GM12864 (cell line): ENCODE measurements at places on chromosomes 6 and 20.
A peak's percentile ranks its signal among the peaks of the same experiment; 100 is the strongest.

DNA sequence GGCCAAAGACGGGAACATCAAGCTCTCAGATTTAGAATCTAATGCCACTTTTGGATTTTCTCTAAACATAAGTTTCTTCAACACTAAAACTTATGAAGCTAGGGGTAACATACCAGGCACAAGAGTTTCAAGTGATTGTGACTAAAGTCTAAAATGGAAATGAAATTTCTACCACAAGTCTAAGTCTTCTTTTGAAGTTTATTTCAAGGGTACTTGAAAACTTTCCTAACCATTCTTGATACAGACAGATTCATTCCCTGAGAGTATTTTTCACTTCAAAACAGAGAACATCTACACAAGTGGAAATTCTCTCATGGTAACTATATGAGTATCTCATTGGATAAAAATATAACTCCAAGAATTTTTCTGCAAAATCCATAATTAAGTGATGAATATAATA, 56.2 kb downstream of the BTBD9 start:
- DNase-seq = no peak

DNA sequence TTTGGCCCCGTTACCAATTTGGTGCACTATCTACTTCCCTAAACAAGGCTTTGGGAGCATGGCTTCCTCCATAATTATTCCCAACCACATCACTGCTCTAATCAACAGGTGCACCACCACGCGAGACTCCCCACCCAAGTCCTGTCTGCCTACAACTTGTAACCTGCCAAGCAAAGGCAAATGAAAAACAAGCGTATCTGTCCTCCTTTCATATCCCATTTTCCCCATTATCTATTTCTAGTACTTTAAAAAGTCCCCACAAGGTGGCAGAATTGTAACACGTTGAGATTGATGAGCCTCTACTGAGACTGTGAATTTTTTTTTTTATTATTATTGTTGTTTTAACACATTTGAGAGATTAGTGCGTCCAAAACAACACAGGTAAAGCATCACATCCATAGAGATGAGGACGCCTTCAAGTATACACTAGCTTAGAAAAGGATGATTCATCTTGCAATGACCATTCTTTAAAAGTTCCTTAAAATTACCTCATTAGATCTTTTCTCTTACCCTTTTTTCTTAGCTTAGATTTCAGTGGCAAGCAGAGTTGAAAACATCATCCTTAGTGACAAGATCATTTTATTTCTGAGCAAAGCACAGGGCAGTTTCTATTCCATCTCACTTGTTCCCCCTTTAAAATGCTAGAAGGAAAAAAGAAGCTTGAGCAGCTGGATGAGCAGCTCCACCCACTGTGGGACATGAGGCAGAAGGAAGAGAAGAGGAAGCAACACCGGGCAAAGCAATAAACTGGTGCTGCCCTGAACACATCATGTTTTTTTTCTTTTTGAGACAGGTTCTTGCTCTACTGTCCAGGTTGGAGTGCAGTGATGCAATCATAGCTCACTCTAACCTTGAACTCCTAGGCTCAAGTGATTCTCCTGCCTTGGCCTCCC, 210.8 kb downstream of the ARHGAP18 start:
- no peak for DNase-seq

DNA sequence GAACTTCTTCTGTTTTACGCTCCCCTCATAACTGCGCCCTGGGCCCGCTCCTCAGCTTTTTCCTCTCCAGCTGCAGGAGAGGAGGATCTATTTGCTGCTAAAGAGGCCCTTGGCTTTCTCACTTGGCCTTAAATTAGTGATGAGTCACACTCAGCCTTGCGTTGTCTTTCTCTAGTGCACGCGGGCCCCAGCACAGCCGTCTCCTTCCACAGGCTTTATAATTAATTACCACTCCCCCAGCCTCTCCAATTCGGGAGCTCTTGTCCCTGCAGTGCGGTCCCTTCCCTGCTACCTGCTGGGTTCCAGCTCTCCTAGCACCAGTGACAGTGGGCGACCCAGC, 25.2 kb downstream of the PACSIN1 start:
- no peak for DNase-seq

DNA sequence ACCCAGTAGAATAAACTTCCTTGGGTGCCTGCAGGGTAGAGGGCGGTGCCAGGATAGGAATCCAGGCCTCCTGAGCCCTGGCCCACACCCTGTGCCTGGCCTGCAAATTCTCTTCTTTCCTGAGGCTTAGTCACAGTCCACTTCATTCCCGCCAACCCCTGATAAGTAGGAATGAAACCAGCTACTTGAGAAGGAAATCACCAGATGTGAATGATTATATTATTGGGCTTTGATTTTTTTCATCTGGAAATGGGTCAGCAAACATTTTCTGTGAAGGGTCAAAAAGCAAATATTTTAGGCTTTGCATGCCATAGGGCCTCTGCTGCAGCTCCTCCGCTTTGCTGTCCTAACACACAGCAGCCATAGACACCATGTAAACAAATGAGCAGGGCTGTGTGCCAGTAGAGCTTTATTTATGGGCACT, 50.2 kb downstream of the STK35 start:
- DNase-seq = no peak

DNA sequence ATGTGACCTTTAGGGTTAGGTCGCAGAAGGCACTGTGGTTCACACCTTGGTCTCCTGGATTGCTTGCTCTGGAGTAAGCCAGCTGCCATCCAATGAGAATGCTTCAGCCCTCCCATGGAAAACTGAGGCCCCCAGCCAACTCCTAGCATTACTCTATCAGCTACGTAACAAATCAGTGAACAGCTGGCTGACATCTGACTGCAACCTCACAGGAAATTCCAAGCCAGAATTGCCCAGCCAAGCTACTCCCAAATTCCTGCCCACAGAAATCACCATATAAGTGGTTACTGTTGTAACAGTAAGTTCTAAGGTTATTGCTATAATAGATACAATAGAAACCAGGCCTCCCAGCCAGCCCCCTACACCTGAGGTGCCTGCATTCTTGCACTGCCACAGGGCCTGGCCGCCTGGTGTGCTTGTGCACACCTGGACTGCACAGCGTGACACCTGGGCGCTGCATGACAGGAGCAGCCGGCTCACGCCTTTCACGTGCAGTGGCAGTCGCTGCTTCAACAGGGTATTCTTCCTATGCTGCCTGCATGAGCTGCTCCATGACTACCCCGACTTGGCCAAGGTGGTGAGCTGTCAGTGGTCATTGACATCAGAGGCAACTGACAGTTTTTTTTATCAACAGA, 429.7 kb upstream of the RUNX2 start:
- DNase-seq = no peak

DNA sequence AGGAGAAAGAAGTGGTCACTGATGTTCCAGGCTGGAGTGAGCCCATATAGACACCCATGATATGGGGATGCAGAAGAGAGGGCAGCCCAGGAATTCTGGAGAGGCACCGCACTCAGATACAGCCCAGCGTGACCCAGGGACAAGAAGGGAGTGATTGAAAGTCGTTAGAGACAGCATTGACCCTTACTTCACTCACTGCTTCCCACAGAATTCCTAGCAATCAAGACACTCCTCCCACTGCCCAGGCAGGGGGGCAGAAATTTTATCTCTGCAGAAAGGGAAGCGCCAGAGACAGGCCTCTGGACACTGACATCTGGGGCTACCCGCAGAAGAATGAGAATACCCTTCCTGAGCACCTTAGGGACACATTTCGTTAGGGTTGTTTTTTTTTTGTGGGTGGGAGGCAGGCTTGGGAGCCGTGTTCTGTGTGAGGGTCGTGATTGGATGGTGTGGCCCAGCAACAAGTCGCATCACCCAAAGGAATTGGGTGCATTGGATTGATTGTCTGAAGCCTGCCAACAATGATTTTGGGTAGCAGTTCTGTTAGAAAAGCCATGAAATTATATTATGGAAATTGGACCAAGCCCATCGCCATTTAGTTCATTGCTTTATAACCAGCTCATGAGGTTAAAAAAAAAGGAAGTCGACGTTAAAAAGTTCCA, 45.9 kb upstream of the MAP3K4 start:
- DNase-seq = no peak

DNA sequence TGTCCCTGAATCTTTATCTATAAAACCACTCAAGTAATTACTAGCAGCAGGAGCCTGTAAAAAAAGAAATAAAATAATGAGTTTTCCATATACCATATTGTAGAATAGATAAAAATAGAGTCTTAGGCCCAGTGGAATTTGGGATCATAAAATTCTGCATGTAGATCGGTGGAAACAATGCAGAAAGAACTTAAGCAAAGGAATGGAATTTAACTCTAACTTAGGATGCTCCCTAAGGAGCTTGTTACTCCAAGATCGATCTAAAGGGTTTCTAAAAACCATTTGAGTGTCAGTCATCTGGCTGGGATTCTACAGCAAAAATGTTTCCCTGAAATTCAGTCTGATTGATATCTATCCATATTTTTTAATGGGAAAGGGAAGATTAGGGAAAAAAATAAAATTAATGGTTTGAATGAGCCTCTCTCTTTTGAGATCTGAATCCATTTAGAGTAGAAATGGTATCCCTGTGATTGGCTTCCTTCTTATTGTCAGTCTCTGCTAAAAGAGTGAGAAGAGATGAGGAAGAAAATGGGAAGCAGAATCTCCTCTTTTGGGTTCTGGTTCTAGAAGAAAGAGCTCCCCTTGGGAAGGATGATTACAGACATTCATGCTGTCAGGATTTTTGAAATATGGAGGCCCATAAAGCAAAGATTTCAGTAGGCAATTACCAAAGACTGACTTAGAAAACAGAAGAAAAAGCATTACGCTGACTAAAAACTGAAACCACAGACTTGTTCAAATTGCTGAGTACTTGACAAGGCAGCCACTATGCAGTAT, 564.3 kb upstream of the MARCKS start:
- DNase-seq = peak; percentile 22

- DNase-seq = no peak
Measured at GRCh38 chr6:55782275-55782674, 93.1 kb downstream of the BMP5 start.

DNA sequence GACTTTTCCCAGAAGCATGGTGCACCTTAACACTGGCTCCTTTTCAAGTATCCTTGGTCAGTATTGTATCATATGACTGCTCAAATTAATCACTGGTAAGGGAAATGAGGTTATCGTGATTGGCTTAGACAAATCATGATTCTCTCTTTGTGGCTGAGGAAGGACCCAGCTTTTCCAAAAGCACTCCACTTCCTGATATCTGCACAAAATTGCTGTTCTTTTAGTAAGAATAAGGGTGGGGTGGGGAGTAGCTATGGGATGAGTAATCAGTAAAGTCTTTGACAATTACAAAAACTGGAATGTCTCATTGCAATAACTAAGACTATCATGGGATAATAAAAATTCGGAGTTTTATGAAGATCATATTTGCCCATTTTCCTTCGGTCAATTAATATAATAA, 9.0 kb upstream of the RIPPLY2 start:
- no peak for DNase-seq

- no peak for DNase-seq
Measured at GRCh38 chr20:34581341-34582184, 23.0 kb downstream of the MAP1LC3A start.

DNA sequence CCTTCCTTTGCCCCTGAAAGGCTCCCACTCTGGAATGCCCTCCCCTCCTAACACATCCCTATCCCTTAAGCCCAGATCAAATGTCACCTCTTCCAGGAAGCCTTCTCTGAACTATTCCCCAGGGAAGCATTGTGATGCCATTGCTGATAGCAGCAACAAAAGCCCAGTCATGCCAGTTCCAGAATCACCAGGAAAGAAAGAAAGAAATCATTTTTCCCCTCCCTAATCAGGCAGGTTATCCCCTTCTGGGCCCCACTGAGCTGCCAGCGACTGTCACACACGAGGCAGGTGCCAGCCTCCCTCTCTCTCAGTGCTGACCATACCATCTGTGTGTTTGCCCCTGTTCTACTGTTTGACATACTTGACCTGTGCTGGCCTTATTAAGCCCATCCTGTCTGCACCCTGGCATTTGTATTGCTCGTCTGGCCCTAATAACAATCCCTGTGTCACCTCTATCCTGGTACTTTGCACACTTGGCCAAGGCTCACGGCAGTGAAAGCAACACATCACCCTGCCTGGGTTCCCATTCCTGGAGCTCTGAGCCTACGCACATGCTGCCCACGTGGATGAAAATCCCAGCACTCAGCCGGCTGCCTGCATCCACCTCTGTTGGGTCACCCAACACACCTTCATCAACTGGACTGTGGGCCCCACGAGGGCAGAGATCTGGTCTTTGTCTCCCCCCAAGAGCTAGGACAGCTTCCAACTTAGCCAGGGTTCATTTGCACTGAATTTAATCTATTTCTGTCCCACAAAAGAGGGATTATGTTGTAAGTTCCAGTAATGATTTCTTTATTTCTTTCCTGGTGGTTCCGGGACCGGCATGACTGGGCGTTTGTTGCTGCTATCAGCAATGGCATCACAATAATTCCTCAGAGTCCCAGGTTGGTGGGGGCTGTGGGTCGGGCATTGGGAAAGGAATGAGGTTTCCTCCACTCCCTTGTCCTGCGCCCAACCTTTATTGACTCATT, 5.3 kb upstream of the BPIFB1 start:
- DNase-seq = no peak

- no peak for DNase-seq
Measured at GRCh38 chr6:20213271-20213798, 1.1 kb upstream of the MBOAT1 start.

DNA sequence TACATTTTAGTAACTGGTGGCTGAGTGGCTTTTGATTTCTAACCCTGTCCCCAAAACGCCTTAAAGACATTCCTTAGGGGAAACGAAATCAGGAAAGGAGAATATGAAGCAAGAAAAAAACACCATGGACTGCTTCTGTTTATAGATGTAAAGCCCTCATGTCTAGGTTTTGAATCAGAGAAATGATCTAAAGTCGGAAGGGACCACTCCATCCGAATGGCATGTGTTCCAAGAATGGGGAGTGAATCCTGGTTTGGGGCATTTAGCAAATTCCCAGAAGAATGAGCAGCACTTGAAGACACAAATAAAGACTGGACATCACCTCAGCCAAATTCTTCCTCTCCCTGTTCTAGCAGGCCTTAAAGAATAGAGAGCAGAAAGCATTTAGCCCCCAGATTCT, 65.6 kb downstream of the CAP2 start:
- DNase-seq = no peak

DNA sequence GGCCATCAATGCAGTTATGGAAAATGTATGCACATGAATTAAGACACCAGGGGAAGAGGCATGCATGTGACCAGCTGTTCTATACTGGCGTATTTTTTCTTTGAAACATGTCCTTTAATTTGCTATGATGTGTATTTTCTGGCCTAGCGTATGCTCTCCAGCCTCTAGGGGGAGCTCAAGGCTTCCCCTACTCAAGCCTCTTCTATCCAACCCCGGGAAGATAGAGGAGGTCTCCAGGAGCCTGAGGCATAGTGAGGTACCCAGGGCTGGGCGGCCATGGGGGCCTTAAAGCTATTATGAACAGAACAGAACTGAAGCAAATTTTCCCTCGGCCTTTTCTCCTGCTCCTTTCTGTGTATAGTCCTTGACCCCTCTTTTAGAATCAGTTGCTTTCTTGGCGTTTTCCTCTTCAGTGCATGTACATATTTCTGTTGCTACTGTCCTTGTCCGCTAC, 528.9 kb downstream of the MAFB start:
- peak; percentile 8 for DNase-seq

DNA sequence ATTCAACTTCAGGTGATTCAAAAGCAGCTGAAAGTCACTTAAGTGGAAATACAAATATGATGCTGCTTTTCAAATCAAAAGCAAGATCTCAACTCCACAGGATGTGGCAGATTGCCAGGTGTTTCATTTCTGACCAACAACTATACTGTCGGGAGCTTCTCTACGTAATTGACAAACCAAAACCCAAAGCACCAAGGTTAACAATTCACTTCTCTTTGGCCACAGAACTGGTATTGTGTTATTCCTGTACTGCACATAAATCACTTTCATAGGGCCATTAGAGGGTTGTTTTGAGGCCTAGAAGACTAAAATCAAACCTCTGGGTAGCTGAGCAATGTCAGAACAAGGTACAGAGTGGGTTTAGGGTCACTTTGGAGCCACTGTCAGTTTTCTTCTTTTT, 169.7 kb downstream of the HAO1 start:
- peak; percentile 2 for DNase-seq

- no peak for DNase-seq
Measured at GRCh38 chr6:125477156-125477555, 175.4 kb upstream of the HDDC2 start.
